ENCODE measurements at places on chromosomes 7 and 10.

- DNase-seq: no peak
Measured at GRCh38 chr7:117728890-117729624, 144.2 kb downstream of the CTTNBP2 start.

DNA sequence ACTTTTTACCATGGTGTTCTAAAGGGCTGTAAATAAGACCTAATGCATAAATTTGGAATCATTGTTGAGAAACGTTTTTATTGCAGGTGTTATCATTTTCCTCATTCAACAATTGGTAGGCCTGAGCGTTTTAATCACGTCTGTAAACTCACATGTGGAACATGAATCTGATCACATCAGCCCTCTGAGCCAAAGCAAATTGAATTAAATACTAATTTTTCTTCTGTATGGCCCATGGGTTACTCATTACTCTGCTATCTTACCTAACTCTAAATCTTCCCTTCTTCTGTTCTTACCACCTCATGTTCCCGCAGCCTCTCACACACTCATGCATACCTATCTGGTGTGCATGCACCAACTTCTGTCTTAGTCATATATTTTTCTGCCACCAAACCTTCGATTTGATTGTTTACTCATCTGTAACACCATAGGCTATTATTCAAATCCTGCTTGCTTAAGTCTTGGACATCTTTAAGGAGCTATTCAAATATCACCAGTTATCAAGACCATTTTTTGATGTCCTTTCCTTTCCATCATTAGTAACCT is 82.3 kb downstream of the NXPH1 start:
- DNase-seq: no peak

GRCh38 chr10:33235251-33235884 is 99.1 kb downstream of the NRP1 start:
- no peak for DNase-seq

DNA sequence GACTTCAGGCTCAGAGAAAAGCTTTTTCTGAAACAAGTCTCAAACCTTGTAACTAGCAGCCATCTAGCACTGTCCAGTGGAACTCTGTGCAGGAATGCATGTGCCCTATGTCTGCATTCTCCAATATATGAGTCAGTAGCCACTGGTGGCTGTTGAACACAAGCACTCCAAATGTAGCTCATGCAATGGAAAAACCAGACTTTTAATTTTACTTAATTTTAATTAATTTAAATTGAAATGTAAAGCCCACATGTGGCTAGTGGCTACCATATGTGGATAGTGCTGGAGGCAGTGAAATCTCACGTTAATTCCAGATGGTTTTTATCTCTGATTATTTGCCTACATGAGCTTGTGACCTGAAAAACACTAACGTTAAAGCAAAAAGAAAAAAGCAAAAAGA is 225.1 kb downstream of the GATA3 start:
- DNase-seq: no peak

GRCh38 chr10:98929709-98930108 is 305.9 kb downstream of the HPSE2 start:
- DNase-seq: no peak

DNA sequence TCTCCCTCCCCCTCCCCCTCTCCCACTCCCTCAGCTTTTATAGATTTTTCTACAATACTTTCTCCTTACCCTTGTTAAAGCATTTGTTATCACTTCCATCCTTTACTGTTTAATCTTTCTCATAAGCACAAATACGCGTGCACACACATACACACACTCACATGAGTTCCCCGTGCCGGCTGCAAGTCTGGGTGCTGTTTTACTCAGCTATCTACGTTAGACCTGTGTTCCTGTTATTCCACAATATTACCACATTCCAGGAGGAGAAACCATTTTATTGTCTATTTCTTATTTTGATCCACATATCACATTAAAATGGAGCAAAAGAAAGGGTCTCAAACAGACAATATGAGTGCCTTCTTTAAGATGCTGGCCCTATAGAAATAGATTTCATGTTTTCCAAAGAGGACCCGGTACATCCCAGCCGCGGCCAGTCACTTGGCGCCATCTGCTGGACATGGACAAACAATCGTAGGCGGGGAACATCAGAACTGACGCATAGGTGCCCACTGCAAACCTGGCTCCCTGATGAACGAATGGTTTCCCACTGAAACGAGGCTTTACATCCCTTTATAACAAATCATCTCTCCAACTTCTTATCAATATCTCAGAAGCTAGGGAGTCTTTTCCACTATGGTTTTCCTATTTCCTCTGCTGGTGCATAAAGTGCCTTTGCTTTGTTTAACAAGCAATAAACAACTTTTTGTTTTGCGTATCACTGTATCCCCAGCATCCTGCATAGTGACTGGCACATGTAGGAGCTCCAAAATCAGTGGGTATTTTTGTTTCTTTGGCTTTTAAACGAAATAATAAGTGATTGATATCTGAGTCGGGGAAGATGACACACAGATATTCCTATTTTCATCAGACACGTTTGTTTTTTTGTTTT is 25.2 kb upstream of the OPTN start:
- peak; percentile 62 for DNase-seq

DNA sequence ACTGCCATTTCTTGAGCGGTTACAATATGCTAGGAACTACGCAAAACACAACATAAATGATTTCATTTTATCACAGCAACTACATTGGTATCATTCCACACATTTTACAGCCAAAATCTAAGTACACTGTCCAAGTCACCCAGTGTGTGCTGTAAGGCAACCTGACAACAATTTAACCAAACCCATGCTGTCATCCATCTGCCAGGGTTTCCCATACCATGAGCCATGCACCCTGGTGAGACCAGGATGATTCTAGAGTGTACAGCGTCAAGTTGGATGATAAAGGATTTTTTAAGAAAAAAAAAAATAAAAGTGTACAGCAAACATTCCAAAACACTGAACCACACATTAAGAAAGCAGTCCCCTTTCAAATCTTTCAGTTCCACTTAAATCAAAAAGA is 52.9 kb downstream of the PIK3AP1 start:
- DNase-seq: no peak

DNA sequence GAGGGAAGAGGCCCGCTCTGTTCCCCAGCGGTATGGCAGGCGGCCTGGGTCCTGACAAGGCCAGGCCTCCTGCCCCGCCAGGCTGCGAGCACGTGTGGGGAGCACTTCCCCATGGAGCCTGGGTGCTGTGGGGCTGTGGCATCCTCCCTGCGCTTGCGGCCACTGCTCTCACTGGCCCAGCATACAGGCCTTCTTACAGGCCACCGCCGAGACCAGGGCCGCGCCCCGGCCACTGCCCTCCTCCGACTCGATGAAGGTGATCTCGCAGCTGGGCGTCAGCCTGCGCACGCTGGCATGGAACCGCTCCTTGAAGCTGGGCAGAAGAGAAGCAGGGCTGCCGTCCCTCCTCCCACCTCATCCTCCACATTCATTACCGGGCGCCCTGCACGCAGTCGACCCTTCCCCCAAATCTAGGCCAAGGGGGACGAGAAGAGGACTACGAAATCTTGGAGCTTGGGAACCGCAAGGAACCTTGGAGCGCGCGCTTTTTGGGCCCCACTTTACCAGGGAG is 3.9 kb upstream of the MYL7 start:
- DNase-seq: no peak

- no peak for DNase-seq
Measured at GRCh38 chr7:30249316-30249715, 35.1 kb upstream of the ZNRF2 start.

DNA sequence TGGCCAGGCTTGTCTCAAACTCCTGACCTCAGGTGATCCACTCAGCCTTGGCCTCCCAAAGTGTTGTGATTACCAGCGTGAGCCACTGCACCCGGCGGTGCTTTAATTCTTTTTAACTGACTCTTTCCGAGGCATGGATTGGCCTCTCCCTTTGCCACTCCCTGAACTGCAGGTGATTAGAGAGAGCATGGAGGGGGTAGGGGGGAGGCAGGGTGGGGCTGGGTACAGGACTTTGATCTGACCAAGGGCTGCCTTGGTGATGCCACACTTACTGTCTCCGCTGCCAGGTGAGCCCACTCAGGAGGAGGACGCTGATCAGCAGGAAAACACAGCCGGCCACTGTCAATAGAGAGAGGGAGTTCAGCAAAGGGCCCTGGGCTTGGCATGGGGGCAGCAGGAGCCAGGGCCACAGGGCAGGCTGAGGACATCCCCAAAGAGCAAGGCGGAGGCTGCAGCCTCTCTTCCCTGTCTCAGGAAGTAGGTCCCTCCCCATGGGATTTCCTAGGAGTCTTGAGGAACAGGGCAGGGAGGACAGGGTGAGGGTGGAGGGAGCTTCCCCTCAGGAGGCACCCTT is 40.5 kb upstream of the IL15RA start:
- no peak for DNase-seq

- no peak for DNase-seq
Measured at GRCh38 chr7:71746006-71746405, 614.1 kb downstream of the GALNT17 start.

DNA sequence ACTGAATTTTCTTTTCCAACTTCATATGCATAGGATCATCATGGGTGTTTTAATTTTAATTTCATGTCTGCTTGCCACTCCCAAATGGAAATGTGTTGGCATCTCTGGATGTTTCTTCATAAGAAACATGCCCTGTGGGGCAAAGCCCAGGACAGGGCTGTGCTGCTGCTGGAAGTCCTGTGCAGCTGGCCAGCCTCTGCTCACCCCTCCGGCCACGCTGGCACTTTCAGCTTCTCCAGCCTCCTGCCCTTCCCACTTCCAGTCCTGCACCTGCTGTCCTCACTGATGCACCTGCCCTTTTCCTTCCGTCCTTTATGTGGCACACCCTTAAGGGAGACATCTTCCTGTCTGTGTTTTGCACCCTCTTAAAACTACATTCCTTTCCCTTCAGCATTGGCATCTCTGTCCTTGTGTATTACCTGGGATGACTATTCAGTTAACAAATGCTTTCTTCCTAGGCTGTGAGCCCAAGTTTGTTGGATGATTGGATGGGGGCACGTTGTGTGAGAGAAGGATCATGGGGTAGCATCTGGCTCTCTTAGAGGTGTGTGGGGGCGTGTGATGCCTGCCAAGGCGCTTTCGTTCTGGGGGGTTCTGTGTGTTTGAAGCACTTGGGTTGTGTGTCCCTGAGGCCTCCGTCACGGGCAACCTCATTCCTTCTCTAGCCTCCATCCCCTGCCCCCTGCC is 56.8 kb downstream of the TCF7L2 start:
- no peak for DNase-seq

DNA sequence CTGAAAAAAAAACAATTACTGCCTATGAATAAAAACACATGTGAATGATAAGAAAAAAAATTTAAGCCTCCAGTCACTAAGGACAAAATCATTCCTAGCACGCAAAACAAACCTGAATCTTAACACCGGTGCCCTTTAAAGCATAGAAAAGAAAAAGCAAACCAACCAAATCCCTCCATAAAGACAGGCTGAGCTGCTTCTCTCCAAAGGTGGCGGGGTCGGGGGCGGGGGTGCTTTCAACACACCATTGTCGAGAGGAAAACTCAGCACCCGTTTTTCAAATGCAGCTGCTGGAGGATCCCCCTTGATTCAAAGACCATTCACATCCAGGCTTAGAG is 1.4 kb downstream of the ST8SIA6 start:
- no peak for DNase-seq

GRCh38 chr7:119647286-119647685 is 625.7 kb upstream of the KCND2 start:
- DNase-seq: no peak

DNA sequence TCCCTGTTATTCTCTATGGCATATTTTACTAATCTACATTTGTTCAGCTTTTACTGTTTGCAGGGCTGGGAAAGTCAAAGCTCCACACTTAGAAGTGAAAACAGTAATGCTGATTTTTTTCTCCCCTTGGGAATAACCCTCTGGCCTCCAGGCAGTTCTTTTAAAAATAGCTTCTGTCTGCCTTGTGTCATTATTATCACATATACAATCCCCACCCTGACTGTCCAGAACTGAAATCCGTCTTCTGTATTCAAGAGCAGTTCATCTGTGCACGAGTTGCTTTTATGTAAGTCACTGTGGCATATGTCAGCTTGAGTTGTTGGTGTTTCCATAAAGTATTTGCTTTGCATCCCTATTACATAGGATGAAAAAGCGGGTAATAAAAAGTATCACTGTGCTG is 1221.1 kb upstream of the CELF2 start:
- DNase-seq: no peak

GRCh38 chr10:12839941-12840611 is 161.4 kb downstream of the CCDC3 start:
- no peak for DNase-seq

DNA sequence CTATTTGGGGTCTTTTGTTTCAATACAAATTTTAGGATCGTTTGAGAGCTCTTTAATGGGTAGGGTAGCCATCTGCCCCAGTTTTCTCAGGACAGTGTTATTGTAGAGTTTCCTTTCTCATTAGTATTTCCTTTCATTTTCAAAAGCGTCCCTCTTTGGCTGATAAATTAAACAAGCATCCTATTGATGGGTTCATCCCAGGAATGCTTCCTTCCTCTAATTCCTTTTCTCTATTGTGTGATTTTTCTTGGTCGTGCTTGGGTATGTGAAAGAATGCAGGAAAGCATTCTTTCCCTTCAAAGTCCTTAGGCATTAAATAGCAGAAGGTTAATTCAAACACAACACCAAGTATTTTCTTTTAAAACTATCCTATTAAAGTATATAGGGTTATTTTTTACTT is 14.0 kb downstream of the SLC13A1 start:
- DNase-seq: no peak

DNA sequence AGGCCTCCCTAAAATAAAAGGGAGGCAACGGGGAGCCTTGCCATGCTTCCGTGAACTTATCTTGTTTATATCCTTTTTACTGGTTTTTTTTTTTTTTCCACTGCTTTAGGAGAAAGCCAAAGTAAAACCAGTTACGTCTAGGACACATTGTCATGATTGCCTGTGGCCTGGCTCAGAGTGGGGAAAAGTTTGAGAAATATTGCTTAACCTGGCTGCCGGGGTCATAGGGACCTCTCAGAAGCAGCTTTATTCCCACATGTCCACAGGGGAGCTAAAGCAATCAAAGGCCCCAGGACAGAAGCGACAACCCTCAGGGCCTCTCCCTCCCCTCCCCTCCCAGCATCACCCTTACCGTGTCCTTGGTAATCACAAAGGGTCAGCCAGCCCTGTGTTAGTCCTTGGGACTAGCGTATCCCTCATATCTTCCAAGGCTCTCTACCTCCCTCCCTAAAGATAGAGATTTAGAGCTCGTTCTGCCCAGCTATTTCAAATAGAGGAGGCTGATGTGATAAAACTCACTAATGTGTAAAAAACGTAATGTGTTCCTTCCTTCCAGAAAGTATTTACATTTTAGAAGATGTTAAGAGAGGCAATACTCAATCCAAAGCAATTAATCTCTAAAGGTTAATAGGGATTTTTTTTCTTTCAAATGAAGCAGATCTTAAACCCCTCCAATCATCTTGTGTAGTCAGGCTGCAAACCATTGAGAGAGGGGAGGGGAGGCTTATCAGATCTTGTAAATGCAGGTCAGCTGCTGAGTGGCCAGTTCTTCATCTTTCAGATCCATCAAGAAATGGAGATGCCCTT is 64.8 kb upstream of the PRKAR2B start:
- no peak for DNase-seq

GRCh38 chr7:157667731-157668130 is 330.9 kb downstream of the DNAJB6 start:
- no peak for DNase-seq

GRCh38 chr10:114304571-114305421 is 65.7 kb downstream of the VWA2 start:
- DNase-seq: peak; percentile 63

Data from left ventricle myocardium superior (tissue), 1 donor.